Inflammatory macrophage (primary cell): ENCODE measurements at places on chromosomes 5 and 9.

GRCh38 chr9:128118971-128119665, 8.4 kb downstream of the PTGES2 start:
- no peak for DNase-seq

- peak; percentile 30 for DNase-seq
Observed at GRCh38 chr9:112711050-112711689, 6.7 kb downstream of the INIP start.

GRCh38 chr5:154628685-154629084, 126.5 kb upstream of the LARP1 start:
- no peak for DNase-seq

- DNase-seq, result no peak
Observed at GRCh38 chr9:34375901-34376595, 650 bp downstream of the MYORG start.

DNA sequence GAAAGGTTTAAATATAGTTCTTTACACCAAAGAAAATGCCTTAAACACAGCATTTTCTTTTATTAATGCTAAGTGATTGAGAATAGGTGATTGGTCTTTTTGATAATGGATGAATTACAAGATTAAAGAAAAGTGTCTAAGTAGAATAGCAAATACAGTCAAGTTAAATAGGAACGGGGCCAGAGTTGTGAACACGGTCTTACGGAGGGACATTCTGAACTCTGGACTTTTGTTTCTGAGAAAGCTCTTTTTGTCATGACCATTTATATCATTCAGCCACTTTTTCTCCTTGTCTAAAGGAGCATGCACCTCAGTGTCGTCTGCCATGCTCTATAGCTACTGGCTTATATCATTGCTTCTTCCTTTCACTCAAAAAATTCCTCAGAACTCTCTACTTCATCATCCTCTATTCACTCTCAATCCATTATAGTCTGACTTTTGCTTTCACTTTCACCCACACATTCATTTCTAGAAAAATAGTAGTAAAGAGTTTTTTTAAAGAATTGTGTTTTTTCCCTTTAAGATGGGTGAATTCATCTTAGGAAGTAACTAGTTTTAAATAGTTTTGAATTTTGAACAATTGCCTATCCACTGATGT, 263.0 kb upstream of the FBXL7 start:
- DNase-seq, result no peak
